Mucosa of gallbladder (tissue), 1 donor: ENCODE measurements at places on chromosomes 7 and 10.

GRCh38 chr10:69484736-69485135 is 33.5 kb downstream of the TSPAN15 start:
- DNase-seq, result no peak

DNA sequence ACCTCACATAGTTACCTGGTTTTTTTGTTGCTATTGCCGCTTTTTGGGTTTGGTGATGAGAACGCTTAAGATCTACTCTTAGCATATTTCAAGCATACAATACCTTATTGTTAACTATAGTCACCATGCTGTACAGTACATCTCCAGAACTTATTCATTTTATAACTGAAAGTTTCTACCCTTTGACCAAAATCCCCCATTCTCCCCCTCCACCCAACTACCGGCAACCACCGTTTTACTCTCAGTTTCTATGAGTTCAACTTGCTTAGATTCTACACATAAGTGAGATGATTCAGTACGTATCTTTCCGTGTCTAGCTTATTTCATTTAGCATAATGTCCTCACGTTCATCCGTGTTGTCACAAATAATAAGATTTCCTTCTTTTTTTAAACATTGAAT is 86.7 kb upstream of the IL6 start:
- DNase-seq, result no peak

- DNase-seq, result no peak
These were observed 360.4 kb upstream of the ZNF32 start for GRCh38 chr10:44008917-44009709.

- DNase-seq, result no peak
These were observed 176.6 kb downstream of the CTNNA3 start for GRCh38 chr10:67519434-67519833.

GRCh38 chr10:90205340-90205739 is 503.9 kb downstream of the KIF20B start:
- DNase-seq, result no peak

GRCh38 chr7:92251181-92251580 is 5.4 kb downstream of the ANKIB1 start:
- no peak for DNase-seq

- no peak for DNase-seq
These were observed 205.3 kb downstream of the ADARB2 start for GRCh38 chr10:1531883-1532597.

GRCh38 chr7:105650382-105650970 is 69.2 kb upstream of the EFCAB10 start:
- DNase-seq, result no peak

GRCh38 chr10:18333621-18334020 is 193.4 kb downstream of the CACNB2 start:
- no peak for DNase-seq
